ENCODE measurements at places on chromosomes 1 and 21.

GRCh38 chr1:93416183-93416582 is 31.7 kb upstream of the FNBP1L start:
- no peak for DNase-seq

DNA sequence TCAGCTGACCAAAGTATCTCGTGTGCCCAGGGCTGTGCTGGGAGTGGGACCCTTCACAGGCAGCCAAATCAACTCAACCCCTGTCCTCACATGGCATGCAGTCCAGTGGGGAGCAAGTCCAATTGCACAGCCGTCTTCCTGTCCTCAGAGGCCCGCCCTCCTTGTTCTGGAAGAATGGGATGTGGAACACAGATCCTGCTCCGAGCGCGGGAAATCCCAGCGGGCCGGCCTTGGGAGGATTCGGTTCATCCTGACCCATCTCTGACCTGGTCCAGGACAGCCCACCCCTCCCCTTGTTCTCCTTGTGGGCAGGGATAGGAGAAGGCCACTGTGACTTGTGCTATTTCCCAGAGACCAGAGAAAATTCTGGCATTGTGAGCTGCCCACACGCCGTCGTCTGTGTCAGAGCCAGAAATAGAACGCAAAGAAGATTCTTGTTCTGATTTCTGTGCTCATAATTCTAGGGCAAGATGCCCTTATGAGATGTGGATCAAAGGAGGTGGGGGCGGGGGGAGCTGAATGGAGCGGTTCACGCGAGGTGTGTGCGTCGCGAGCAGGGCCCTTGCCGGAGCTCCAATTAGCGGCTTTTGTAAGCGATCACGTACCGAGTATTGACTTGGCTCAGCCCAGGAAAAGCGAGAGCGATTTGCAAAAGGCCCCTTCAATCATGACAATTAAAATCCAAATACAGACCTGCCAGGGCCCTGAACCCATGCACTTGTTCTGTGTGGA is 79.2 kb downstream of the AJAP1 start:
- no peak for DNase-seq

DNA sequence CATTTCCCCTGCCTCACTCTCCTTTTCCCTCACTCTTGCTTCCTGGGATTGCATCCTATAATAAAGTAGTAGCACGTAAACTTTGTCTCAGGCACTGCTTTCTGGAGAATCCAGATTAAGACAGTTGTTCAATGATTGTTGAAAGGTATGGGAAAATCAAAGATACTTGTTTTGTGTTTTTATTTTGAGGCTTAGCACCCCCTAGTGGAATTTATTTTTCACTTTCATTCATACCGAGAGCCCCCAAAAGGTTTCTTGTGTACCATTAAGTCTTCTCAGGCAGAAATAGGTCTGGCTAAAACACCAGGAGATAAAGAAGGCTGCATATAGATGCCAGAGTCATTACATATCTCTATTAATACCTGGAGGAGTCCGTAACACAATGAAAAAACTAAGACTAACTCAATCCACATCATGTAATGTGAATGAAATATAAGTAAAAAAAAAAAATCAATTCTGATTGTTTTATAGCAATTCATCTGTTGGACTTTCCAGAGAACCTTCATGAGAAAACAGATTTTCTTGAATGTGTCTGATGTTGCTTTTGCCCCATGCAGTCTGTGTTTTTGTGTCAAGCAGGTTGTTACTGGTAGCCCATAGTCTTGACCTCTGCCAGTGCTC is 103.5 kb downstream of the RPE65 start:
- no peak for DNase-seq

DNA sequence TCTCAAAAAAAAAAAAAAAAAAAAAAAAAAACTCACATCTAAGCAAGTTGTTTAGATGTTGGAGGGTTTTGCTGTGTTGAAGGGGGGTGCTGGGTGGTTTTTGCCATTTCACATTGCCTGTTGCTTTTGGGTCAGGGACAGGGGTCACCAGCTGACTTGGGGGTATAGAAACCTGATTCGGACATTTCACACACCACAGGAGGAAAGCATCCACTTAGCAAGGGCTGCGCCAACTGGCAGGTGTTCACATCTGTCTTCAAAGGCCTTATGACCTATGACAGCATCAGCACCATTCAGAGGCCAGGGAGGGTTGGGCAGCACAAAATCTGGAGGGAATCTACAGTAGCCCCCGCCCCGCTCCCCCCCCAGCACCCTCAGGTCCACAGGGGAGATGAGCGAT is 45.2 kb downstream of the SYF2 start:
- no peak for DNase-seq

DNA sequence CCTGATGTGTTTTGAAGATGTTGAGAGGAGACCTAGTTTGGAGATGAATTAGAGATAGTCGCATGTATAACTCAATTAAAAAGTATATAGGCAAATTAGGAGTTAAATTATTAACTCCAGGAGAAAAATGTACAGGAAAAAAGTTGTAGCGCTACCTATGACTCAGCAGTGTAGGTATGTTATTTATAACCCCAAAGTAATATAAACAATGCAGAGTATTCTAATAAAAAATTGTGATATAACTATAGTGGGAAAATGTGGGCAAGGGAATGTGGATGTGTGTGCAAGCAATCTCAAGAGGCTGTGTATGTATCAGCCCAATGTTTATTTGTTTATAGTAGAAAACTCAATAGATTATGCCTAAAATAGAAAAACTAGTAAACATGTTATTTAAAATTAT is 144.5 kb downstream of the BRINP2 start:
- DNase-seq, result no peak

DNA sequence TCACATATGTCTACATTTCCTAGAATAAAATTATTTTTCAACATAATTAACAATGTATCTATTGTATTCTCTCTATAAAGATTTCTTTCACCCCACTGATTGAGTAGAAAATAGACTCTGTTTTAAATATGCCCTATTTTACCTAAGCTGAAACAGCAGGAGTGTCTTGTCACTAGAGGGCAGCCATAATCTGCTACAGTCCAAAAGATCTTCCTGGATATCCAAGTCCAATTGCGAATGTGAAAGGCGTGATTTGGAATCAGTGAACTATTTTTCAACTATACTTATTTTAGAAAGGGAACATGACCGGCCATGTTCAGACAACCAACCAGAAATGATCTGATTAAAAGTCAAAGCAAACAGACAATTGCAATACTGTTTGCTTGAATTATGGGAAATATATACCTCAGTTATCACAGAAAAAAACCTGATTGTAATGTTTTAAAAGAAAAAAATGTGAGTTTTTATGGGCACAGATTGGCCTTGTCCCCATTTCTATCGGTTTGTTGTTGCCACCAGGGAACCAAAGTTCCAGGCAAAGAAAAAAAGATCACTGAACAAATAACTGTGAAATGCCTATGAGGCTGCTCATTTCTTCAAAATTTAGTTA is 1211.0 kb upstream of the ADGRL4 start:
- DNase-seq, result no peak

DNA sequence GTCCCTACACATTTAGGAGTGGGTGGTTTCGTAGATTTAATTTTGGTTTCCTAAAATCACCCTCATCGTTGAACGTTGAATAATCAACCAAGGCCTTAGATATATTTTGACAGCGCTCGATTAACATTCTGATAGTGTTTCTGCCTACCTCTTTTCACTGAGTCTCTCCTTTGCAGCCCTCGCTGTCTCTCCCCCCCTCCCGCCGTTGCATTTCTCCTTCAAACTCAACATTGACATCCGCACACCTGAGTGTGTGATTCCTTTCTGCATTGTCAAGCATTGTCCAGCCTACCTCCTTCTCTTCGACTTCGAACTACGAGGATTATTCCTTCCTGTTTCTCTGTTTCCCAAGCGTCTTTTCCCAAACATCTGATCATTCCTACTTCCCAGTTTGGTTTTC is 1.8 kb upstream of the ADAMTS1 start:
- DNase-seq, result no peak

DNA sequence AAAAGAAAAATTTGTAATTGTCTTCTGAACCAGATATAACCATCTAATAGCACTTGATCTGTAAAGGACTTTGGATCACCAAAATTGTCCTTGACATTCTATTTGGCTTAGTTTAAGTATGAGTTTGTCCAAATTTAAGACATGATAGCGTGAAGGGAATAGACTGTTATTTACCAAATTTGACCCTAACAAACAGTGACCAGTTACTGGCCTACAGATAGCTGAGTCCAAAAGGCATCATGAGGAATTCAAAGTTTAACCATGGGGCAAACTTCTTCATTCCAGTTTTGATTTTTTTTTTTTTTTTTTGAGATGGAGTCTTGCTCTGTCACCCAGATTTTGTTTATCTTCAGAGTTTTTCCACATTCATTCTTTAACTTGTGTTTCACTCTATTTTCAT is 38.5 kb downstream of the CLIC4 start:
- no peak for DNase-seq

- DNase-seq, result no peak
These were observed 34.2 kb downstream of the KRTAP10-1 start for GRCh38 chr21:44505673-44506278.

DNA sequence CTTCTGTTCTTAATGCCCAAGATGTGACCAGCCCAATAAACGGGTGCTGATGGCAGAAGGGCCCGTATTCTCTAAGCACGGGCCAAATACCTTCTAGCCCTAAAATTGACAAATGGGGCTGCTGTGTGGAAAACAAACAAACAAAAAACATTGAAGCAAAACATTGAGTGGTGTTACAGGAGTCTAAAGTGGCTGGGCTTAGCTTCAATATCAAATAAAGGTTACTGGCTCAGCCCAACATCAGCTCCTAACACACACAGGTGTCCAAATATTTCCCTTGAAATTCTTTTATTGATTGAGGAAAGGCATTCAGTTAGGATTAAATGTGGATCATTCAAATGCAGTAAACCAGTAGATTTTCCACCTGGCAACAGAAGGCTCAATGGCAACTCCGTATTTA is 13.3 kb upstream of the TTF2 start:
- no peak for DNase-seq

DNA sequence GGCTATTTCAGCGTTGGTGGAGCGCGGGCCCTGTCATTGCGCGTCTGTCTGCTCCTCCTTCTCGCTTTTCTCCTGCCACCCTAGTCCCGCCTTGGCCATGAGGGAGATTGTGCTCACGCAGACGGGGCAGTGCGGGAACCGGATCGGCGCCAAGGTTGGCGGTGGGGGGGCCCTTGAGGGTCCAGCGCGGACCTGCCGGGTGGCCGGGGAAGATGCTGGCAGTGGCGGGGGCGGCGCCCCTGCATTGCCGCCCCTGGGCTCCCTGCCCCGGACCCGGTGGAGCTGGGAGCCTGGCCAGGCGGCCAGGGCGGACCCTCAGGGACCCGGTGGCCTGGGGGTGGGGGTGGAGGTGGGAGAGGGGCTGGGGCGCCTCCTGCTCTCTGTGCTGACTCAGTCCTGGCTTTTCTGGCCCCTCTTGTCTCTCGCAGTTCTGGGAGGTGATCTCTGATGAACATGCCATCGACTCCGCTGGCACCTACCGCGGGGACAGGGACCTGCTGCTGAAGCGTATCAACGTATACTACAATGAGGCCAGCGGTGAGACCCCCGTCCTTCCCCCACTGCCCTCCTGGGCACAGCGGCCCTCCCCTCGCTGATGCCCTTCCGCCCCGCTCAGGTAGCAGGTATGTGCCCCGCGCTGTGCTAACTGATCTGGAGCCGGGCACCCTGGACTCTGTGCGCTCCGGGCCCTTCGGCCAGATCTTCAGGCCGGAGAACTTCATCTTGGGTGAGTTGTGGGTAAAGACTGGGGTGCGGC is 58.3 kb upstream of the MAP1LC3C start:
- DNase-seq, result no peak

- DNase-seq, result no peak
These were observed 43.5 kb downstream of the DPYD start for GRCh38 chr1:97877307-97877706.

DNA sequence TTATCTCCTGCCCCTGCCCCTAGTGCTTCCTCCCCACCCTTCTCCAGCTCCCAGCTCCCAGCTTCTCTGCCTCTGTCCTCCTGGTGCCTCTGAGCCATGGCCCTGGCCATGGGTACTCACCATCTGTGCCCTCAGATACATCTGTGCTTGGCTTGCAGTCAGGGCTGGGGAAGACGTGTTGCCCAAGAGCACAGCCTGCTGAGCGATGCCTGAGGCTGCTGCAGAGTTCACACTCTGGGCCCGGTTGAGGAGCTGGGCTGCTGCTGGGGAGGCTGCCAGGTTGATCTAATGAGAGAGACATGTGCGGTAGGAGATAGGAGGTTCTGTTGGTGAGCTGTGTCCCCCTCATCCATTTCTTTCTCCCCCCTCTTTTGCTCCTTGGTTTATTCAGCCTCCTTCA is 49.4 kb upstream of the A3GALT2 start:
- DNase-seq, result no peak

- no peak for DNase-seq
These were observed 8.3 kb downstream of the AURKAIP1 start for GRCh38 chr1:1366699-1367066.

- DNase-seq, result no peak
These were observed 562.6 kb downstream of the PTPRU start for GRCh38 chr1:29798699-29799566.

- DNase-seq, result no peak
These were observed 32.5 kb upstream of the FHAD1 start for GRCh38 chr1:15214527-15214926.

DNA sequence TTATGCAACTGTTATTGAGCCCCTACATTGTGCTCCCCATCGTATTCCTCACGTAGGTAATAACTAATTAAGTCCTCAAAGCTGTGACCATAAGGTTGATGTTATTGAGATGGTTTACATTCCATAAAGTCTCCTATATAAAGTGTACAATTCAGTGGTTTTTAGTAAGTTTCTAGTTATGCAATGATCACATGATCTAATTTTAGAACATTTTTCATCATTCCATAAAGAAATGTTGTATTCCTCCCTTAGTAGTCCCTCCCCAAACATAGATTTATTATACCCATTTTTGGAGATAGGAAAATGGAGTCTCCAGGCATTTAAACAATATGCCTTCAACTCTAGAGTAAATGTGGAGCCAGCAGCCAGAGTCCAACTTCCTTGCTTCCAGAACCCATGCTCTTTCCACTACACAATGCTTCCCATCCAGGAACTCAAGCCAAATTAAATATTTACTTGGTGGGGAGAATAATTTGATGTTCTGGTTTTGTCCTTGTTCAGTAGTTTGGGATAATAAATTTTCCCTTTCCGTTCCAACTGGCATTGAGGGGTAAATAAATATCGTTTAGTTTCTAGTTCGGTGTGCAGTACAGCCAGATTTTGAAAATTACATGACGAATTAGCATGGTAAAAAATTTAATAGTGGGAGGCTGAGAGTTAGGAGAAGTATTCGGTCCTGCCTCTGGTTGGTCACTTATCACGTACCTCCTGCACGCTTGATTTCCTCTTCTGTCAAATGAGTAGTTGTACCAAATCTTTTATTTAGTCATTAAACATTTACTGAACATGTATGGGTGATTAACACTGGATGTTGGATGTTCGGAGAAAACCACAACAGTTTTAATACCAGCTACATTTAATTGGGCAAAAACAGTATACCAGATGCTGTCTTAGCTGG is 66.3 kb downstream of the CACHD1 start:
- no peak for DNase-seq

DNA sequence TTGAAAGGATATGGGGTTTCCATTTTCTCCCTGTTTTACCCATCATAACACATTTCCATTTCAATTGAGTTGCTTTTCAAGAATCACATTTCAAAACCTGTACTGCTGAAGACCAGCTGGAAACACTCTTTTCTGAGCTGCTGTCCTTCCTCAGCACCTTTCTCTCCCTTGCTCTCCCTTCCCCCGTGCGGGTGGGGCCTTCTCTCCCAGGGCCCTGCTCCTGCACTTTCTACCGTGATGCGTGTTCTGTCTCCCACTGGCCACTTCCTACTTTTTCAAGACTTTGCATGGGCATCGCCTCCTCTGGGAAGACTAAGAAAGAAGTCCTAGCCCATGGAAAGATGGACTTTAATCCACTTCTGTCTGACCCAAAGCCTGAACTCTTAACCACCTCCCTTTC is 390.4 kb downstream of the PTPRU start:
- DNase-seq, result no peak
